Kidney glomerular epithelial cell (primary cell): ENCODE measurements at places on chromosomes 1 and 21.

DNA sequence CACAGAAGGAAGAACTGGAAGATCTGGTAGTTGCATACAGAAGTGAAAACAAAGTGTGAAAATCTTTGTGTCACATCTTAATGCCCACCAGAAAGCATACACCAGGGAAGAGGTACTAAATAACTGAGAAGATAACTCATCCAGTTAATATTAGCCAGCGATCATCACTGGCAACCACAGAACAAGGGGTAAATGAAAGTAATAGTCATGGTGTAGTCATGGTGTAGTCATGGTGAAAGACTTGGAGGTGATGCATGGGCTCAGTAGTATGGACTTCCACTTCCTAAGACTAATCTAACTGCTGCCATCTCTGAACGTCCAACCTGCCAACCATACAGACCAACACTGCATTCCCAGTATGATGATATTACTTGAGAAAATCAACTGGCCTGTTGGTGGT lies 481.2 kb upstream of the NR5A2 start:
- peak; percentile 70 for DNase-seq

DNA sequence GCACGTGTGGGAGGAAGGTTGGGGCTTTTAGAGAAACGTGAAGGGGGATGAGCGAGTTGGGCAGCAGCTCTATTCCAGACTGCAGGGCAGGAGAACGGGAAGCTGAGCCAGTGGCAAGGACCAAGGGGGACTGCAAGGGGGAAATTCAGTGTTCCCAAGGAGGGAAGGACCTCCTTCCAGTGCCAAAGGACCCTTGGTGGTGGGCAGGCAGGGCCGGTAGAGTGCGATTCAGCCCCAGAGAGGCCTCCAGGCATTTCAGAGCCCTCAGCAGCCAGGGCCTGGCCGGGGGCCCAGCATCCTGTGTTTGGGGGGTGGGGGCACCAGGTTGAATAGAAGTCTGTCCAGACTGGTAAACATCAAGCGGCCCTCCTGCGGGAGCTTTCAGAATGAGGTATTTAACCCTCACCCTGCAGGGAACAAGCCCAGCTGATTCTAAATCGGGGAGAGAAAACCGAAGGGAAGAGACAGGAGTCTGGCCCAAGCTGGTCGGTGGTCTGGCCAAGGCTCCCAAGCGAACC lies 2.3 kb downstream of the COL9A2 start:
- no peak for DNase-seq

- no peak for DNase-seq
Measured at GRCh38 chr21:14353231-14353630, 29.7 kb downstream of the HSPA13 start.

- no peak for DNase-seq
Measured at GRCh38 chr1:111666828-111667227, 47.2 kb downstream of the RAP1A start.

GRCh38 chr1:156053768-156054499 lies at the start of gene UBQLN4:
Gene UBQLN4, minus strand, starts transcription at chr1:156053798. Its CDS starts 97 bp downstream, at chr1:156053701.
- no peak for DNase-seq

- no peak for DNase-seq
Measured at GRCh38 chr1:184937729-184938128, 36.6 kb downstream of the NIBAN1 start.

DNA sequence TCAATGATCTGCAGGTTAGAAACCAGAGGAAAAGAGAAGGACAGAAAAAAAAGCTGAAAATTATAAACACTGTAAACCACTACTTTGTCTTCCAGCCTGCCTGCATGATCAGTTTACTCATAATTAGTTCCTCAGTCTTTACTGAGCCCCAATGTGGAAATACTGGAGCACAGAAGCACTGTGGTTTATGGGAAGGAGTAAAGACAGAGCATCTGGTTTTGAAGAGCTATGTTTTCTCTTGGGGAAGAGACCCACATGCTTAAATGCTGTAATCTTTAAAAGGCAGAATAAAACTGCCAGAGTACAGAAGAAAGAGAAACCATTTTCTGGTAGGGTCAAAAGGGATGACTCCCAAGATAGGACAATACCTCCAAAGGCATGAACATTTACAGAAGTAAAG lies 159.0 kb upstream of the ZNHIT6 start:
- no peak for DNase-seq

GRCh38 chr1:106937104-106937503 lies 119.4 kb upstream of the PRMT6 start:
- peak; percentile 34 for DNase-seq

GRCh38 chr1:109613361-109614147 lies 5.9 kb downstream of the GNAT2 start:
- no peak for DNase-seq
